ENCODE measurements at places on chromosomes 4 and X.

DNA sequence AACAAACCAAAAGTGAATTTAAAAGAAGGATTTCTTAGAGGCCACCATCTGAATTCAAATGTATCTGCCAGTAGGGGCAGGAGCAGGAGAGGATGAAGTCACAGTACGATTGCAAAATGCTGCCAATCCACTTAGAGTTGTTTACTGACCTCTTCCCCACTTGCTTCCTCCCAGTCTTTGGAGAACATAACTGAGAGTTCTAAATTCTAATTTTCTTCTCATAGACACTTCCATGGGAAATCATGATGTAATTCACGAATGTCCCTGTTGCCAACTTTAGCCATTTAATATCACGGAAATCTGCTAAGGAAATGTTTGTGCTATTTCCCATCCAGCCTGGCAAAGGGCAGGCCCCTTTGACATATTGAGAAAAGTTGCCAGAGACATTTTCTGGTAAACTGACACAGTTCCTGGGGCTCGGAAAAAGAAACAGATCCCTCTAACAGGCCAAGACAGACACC, 33.6 kb upstream of the NOCT start:
- DNase-seq, result no peak

GRCh38 chr4:19925516-19925915, 326.2 kb upstream of the SLIT2 start:
- DNase-seq, result no peak

DNA sequence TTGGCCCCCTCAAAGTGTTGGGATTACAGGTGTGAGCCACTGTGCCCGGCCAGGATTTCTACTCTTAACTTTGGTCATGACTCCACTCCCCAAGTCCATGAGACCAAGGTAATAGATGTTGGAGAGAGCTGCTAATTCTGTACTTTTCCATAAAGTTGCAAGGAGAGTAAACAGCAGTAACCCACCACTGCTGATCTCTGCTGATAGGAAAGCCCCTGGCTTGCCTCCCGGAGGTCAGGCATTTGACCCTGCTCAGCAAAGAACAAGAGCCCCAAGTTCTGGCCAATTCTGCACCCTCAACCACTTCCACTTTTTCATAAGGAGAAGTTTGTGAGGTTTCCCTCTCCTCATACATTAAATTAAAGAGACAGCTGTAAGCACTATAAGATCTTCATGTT, 143.0 kb downstream of the RASL11B start:
- DNase-seq, result no peak

DNA sequence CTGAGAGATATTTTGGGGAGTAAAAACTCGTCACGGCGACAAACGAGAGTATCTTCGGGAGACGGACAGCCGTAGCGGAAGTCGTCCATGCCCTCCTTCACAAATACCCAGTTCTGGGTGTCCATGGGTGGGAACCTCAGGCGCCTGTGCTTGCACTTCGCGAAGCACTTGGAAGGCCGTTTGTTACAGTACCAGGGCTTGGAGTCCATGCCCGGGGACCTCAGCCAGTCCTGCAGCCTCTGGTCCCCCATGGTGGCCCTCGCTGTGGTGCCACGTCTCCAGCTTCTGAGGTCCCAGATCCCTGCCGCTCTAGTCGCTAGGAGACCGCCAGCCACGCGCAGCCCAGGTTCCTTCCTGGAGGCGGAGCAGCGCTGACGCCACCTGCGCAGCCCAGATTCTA, at the start of gene FAM47A:
Gene FAM47A (minus strand): TSS at position 287 of the 400 bp plus-strand sequence. CDS start 36 bp downstream, at position 251.
- DNase-seq, result no peak

DNA sequence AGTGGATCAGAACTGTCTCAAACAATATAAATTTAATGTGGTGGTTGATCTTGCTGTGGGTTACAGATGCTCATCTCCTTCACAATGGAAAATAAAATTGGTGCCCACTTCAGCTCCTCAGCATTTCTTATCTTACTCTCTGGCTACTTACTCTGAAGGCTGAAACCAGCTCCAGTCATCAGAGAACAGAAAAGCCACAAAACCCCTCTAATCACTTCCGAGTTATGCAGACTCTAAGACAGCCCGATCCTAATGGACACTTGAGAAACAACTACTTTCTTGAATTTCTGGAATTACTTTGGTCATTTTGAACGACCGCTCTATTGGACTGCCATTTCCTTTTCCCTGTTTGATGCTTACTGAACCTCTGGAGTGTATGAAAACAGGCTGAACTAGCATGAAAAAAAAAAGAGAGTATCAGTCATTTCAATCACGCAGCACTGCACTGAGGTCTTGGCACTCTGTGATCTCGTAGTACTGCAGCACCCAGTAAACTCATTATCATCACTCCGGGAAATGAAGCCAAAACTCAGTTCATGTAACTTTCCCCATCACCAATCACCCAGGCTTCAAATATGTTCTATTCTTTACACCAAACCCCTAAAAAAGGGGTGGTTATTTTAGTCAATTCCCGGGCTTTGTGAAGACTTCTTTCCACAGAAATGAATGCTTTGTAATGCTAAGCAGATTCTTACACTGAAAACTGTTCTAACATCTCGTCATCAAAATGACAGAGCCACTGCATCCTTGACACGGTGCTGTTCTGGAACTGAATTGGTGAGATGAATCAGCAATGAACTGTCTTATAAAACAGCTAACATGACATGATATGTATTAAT, 54.5 kb downstream of the TSPAN5 start:
- DNase-seq, result no peak

DNA sequence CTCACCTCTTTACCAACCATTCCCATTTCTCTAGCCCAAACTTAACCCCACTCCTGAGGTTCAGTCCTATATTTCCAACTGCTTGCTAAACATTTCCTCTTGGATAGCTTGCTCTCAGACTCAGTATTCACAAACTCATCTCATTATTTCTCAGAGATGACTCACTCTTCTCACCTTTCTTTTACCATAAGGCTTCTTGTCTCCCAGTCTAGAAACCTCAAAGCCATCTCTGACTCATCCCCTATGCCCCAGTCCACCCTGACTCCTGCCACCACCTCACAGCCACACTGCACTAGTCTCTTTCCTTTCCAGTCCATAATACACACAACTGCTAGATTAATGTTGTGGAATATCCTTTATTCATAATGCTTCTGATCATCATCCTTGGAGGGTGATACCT, 4.8 kb downstream of the FRMPD3 start:
- no peak for DNase-seq

Measured in T-helper 2 cell (primary cell).